ENCODE measurements at places on chromosomes 7 and 10.
A peak's percentile ranks its signal among the peaks of the same experiment; 100 is the strongest.

- no peak for DNase-seq
Observed at GRCh38 chr7:47150497-47151260, 431.2 kb downstream of the TNS3 start.

- peak; percentile 57 for DNase-seq
Observed at GRCh38 chr7:101058355-101058754, 26.9 kb upstream of the TRIM56 start.

DNA sequence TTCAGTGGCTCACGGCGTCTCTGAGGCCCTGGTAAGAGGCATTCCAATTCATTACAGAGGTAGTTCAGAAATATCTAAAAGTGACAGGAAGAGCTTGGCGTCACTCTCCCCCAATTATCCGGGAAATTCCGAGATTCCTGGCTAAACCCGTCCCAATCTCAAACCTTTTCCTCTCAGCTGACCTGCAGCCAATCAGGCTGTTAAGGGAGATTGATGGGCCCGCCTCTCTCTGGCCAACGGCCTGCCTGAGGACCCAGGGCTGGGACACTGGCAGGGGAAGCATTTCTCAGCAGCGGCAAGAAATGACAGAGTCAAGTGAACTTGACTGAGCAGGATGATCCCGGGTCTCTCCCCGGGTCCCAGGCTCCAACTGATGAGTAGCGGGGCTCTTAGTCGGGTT lies 72.3 kb downstream of the EBF3 start:
- DNase-seq: no peak

DNA sequence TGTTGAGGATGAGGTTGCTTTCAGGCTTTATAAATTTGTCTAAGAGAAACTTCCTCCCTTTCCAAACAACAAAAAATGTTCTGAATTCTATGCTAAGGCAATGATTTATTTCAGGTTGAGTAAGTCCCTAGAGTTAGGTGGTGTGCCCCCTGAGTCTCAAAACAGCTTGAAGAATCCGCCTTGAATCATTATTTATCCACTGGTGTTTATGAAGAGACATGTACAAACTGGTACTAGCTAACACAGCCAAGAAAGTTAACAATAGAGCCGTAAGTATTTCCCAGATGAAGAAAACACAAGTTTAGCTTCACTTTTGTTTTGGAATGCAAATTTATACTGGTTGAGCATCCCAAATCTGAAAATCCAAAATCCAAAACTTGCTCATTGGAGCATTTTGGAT lies 66.2 kb upstream of the SRPK2 start:
- no peak for DNase-seq

GRCh38 chr10:52879091-52879807 lies 106.7 kb upstream of the MBL2 start:
- no peak for DNase-seq

DNA sequence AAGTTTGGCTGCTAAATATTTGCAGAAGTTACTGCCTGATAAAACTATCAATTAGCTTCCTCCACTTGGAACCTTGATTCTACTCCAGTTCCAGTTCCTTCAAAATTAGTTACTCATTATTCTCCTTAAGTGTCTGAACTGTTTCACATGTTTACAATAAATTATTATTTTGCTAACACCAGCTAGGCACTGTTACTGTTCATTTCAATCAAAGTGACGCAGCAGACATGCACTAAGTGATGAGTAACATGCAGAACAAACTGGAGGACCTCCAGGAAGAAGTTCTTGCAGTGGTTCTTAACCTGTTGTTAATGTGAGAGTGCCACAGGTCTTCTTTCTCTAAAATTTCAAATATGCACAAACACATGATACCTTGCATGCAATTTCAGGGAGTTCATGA lies 491.8 kb upstream of the SEMA3A start:
- no peak for DNase-seq

DNA sequence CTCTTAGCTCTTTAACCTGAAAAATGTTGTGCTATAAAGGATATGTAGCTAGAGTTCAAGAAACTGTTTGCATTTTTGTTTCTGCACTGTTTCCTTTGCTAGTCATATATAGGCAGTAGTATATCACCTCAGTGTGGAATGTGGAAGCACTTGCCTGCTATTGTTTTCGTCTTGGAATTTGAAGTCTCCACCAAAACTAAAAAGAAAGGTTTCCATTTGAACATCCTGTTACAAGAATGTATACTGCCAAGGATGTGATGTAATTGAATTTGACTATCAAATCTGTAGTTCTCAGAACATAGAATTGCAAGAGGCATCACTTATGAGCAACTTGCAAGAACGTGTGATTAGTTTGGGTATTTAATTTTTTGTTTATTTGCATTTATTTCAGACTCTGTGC lies 51.1 kb upstream of the MEOX2 start:
- no peak for DNase-seq

All from HuH-7.5 (cell line).